ENCODE measurements at places on chromosomes 1 and 21. TPM values are rescaled to one million over a fixed set of nuclear protein-coding genes. Genes with fewer than 3 reads are reported as not detected.

- DNase-seq = no peak
Observed at GRCh38 chr1:186531561-186532165, 70.7 kb upstream of the PDC start.

- DNase-seq = no peak
Observed at GRCh38 chr1:54290506-54291184, 90.7 kb downstream of the MRPL37 start.

DNA sequence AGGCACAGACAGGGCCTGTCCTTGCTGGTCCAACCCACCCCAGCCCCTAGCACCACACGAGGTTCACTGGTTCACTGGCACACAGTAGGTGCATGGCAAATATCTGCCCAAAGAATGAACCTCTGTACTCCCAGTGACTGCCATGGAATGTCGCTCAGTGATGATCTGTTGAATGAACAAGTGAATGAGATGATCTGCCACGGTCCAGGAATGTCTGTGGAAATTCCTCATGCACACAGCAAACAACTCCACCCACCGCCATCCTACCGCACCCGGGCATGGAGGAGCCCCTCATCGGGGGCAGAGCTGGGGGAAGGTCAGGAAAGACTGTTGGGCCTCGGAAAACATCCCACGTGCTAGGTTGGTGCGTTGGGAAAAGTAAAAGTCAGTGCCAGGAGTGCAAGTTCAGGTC, 1.7 kb downstream of the HSPG2 start:
- DNase-seq = no peak

DNA sequence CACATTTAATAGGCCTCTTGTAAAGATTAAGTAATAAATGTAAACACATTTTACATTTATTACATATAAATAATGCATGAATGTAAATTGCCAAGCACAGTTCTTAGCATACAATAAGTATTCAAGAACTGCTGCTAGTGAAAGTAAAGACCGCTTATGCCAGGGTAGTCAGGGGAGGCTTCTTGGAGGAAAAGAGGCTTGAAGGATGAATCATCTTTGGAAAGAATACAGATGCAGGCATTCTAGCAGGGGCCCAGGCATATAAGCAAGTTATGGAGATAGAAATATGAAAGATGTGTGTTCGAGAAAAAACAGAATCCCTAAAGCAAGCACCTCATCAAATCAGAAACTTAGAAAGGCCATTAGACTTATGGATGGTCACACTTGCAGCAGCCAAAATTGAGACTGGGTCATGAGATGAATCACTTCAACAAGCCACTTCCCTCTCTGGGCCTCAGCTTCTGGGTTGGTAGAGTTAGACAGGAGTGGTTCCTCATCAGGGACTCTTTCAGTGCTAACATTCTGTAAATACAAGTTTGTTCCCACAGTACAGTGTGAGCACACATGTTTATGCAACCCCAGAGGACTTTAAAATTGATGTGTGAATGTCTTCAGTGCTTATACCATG, 79.8 kb upstream of the ROR1 start:
- no peak for DNase-seq

GRCh38 chr1:36523230-36523495, 40.5 kb upstream of the CSF3R start:
- no peak for DNase-seq

DNA sequence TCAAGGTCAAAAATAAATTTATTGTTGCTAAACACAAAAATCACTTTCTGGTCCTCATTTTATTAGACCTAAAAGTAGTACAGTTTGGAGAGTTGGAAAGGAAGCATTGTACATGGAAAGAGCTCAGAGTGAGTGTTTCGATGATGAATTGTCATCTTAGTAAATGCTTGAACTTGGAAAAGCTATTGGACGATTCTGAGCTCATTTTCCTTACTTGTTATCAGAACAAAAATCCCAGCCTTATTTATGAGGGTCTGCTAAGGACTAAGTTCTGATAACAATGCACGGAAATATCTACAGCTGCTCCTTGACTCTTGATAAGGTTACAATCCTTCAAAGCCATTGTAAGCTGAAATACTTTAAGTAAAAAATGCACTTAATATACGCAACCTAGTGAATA, 710.0 kb upstream of the PTBP2 start:
- no peak for DNase-seq

DNA sequence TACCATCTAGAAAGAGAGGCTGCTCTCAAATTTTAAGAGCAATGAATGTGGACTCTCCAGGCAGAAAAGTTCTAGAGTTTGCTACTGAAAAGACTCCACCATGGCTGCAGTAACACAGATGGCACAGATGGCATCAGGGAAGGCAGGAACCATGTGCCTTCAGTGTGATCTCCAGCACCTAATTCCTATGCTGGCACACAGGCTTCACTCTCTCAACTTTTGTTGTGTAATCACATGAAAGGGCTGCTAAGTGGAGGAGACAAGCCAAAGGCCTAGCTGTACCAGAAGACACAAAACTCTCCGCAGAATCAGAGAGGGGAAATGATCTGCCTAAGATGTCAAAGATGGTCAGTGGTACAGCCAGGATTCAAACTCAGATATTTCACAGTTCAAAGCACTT, 31.1 kb downstream of the ERI3 start:
- DNase-seq = no peak

GRCh38 chr1:161071886-161072371, 2.2 kb upstream of the ARHGAP30 start:
- peak; percentile 72 for DNase-seq

DNA sequence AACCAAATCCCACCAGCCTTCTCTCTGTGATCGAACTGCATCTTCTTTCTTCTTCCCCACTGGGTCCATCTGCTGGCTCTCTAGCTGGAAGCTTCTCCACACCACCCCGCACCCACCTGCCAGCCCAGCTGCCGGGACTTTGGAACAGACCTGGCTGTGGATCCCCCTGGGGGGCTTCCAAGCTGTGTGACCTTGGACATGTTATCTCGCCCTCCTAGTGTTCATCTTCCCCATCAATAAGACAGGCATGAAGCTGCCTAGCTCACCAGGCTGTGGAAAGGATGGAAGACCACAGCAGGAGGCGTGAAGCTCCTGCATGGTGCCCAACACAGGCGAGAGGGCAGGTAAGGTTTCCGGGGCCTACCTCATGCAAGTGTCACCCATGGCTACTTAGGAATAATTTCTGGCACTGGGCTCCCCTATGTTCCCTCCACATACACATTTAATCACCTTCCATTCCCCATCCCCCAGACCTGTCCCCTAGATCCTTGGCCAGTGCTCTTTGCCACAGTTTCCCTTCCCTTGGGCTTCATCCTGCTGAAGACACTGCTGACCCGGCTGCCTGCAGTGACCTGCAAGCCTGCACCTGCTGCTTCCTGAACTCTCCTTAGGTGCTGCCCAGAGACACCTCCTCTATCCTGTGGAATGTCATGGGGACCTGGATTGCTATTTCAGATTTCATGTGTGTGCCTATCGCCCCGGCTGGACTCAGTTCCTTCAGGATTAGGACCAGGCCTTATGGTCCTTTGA, 13.2 kb upstream of the C2CD2 start:
- DNase-seq = no peak

DNA sequence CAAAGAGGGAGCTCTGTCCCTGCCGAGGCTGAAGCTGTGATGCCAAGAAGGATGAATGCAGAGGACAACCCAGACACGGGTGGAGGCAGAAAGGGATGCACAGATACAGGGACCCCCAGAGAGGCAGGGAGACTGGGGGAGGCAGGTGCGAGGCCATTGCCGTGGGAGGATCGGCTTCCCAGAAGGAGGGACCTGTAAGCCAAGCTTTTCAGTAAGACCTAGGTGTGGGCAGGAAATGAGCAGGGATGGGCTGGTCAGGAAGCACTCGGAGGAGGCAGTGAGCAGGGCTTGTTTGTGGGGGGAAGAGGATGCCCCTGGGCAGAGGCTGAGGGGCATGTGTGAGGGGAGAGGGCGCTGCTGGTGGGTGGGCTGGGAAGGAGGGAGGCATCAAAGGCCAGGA, 67.7 kb upstream of the WNT4 start:
- no peak for DNase-seq

- no peak for DNase-seq
Observed at GRCh38 chr1:160740133-160740688, 1.2 kb downstream of the SLAMF7 start.

DNA sequence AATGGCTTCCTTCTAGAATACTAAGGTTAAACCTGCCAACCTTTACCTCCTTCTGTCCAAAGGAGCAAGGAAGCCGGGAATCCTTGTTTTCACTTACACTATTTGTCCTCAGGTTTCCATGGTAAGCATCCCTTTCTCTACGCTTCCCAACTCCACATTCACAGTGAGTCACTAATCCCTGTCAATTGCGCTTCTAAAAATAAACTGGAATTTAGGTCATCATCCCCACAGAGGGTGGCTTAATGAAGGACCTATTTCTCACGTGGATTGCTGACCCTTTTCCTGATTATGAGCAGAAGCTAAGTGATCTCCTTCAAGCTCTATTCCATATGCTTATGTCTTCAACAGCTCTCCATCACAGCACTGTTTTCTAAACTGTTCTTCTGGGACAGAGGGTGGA, 39.9 kb upstream of the ABCA4 start:
- DNase-seq = no peak

- DNase-seq = no peak
Observed at GRCh38 chr1:179241530-179242097, 12.1 kb upstream of the ABL2 start.

- peak; percentile 80 for DNase-seq
Observed at GRCh38 chr1:230308039-230308438, 118.1 kb downstream of the PGBD5 start.

GRCh38 chr1:44129616-44130500, 11.2 kb downstream of the KLF17 start:
- DNase-seq = no peak

DNA sequence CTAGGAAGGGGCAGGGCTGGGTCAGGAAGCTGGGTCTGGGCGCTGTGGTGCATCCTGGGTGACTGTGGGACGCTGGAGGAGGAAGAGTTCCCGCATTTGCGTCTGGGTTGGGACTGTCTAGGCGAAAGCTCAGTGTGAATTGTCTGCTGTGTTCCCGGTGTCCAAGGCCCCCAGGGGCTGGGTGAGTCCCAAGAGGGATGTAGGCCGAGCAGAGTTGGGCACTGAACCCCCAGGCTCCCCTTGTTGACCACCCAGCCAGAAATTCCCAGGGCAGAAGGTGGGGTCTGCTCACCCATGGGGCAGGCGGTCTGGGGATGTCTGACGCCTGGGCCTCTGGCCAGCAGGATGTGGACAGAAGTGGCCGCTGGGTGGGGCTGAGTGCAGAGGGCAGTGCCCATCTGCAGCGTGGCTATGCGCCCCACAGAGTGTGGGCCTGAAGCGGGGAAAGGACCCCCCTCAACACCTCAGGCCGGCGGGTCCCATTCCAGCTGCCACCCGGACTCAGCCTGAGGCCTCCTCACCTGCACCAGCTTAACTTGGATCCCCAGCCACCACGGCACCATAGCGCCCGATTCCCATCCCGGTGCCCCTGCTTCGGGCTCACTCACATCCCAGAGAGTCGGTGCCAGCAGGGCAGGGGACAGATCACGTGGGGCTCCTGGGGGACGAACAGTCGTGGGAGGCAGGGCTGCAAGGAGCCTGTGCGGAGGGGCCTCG, 37.0 kb upstream of the POFUT2 start:
- peak; percentile 48 for DNase-seq

DNA sequence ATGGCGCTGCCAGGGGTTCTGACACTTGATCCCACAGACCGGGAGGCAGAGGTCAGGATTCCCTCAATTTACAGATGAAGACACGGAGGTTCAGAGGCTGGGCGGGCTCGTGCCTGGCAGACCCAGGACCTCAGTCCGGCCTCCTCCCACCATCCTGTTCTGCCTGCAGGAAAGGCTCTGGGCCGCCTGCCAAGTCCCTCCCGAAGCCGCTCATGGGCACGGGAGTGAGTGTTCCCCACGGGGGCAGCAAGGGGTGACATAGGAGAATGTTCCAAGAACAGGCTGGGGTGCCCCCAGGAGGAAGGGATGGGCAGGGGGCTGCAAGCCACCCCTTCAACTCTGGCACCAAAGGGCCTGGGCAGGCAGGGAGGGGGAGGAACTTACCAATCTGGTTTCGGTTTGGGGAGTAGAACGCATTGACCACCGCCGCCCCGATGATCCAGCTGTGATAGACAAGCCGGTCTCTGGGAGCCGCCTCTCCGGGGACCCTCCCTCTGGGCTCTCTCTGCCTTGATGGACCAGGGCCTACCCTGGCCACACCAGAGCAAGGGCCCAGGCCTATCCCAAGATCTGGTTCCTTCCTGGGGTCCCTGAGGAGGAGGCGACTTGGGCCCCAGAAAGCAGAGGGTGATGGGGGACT, 7.5 kb downstream of the PRXL2B start:
- DNase-seq = peak; percentile 62

DNA sequence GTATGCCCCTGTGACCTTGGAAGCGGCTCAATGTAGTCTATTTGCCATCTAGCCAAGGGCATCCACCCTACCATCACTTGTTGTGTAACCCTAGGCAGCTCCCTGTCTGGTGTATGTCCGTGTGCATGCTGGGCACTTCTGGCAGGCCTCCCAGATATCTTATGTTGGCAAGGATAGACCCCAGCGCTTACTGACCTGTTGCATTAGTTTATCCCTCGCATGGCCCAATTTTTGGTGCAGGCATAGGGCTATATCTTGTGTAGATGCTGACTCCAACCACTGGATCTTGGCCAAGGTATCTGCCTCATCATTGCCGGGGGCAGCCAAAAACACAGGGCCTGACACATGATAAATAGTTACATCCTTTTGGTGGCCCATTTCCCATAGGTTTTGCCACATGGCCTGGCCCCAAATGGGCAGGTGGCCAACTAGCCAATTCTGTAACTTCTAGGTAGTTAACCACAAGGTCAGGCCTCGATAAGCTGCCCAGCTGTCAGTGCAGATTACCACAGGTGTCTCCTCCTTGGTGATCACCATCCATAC, 14.0 kb upstream of the TBX19 start:
- no peak for DNase-seq

DNA sequence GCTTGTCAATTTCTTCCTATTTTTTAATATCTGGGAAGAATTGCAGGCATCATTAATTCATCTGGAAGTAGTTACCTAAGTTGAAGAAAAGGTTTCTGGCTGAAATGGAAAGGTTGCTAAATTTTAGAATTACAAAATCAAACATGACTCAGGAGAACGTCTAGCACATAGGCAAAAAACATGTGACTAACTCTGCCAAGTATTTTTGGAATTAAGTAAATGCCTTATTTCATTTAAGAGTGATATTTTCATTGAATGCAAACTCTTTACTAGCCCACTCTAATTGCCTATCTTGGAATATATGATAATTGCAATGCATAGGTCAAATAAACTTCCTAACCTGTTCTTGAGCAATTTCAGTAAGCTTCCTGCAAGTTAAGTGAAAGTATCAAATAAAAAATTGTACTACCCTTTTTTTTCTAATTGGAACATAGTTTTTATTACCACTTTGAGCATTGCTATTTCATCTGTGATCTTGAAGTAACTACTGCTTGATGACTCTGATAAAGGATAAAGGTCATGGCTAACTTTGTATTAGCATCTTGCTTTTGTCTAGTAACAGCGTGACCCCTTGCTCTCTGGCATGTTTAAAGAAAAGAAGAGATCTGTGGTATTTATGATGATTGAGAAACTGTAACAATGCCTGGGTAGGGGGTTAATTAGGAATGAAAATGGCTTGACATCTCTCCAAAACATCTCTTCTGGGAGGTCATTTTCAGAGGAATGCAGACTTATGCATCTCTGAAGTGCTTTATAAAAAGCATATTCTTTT, 208.3 kb upstream of the NCAM2 start:
- no peak for DNase-seq

ERG gene
- polyA plus RNA-seq = 6.6 TPM

ZNF593OS gene
- polyA plus RNA-seq = 0.44 TPM

KNCN gene
- polyA plus RNA-seq = not detected

ACTA1 gene
- 11,314 TPM for polyA plus RNA-seq

PTGER3 gene
- polyA plus RNA-seq = 0.30 TPM

CD1D gene
- polyA plus RNA-seq = 1.2 TPM

KLHDC7A gene
- not detected for polyA plus RNA-seq

KPRP gene
- polyA plus RNA-seq = not detected

FOXD2 gene
- 0.04 TPM for polyA plus RNA-seq

LRRIQ3 gene
- polyA plus RNA-seq = 1.3 TPM

SPATA45 gene
- polyA plus RNA-seq = not detected

GADD45A gene
- 197 TPM for polyA plus RNA-seq

Measured in psoas muscle (tissue), 8 donors.